ENCODE measurements at places on chromosomes 7 and 10. TPM values are rescaled to one million over a fixed set of nuclear protein-coding genes. Genes with fewer than 3 reads are reported as not detected.

GRCh38 chr7:10888861-10889260, 84.8 kb upstream of the PHF14 start:
- DNase-seq = peak; percentile 26
- H3K36me3 ChIP-seq = no peaks in the 10 kb centered on the region
- peak overlapping the region; percentile 69 for H3K4me3 ChIP-seq

DNA sequence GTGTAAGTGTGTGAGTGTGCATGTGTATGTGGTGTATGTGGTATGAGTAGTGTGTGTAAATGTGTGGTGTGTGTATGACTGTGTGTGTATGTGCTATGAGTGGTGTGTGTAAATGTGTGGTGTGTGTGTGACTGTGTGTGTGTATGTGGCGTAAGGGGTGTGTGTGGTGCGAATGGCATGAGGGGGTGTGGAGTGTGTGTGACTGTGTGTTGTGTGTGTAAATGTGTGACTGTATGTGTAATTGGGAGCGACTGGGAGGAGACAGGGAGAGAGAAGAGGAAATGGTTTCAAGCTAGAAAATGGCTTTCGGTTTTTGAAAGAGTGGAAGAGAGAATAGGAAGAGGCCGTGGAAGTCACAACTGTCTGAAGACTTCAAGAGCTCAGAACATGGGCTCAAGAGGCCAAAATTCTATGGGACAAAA, 23.6 kb upstream of the GATAD1 start:
- peaks cover 15% of the 10 kb centered on the region for H3K27me3 ChIP-seq
- peaks cover 9% of the 10 kb centered on the region for H3K4me1 ChIP-seq
- no peak for DNase-seq
- H3K4me3 ChIP-seq = no peak overlapping the region
- H3K36me3 ChIP-seq = no peaks in the 10 kb centered on the region

The CCDC3 gene
- polyA plus RNA-seq = not detected

DNA sequence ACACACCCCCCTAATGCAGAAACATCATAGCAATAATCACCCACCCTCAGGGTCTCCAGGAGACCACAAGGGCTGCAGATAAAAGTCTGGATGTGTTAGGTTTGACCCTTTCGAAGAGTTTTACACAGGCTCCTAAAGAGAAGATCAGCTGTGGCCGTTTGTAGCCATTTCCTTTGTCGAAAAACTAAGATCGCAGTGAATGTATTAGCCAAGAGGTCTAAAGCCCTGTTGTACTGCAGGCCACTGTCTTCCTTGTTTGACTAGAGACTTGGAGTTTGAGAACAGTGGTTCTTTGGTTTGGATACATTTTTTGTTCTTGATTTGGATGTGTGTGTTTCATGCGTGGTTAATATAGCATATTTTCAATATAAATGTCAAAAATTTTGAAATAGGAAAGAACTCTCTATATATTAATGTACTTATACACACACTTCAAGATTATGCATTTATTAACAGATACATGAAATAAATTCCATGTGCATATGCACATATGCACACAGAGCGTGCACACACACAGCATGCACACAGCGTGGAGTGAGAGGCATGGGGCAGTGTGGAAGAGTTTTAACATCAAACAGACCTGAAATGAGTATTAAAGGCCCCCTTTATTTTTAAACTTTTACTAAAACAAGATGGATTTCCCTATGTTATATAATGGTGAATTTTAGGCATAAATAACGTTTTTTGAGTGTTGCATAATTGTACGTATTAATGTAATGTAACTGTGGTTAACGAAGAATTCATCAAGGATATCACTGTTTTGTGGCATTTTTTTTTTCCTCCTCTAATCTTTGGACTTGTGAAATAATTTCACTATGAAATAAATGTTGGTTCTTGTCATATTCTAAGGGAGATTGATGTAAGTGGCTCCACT, 2.2 kb downstream of the IKZF1 start:
- H3K27me3 ChIP-seq = no peaks in the 10 kb centered on the region
- H3K36me3 ChIP-seq = no peaks in the 10 kb centered on the region
- peak overlapping the region; percentile 93 for H3K27ac ChIP-seq
- peaks cover 55% of the 10 kb centered on the region for H3K4me1 ChIP-seq
- peak overlapping the region; percentile 93 for H3K4me3 ChIP-seq
- no peak for DNase-seq

DNA sequence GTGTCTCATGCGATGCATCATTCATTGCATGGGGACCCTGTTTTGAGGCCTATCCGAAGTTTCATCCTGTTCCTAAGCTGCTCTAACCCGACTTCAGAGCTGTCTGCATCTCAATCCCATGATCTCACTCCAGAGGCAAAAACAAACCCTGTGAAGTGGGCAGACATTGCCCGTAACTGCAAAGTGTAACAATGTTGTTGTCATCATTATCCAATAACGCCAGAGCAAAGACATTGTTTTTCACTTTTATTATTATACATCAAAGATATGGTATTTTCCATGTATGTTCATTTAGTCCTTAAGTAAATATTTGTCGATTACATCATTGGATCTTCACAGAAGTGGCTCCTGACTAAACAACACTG, 246.7 kb downstream of the KLF6 start:
- H3K4me1 ChIP-seq = no peaks in the 10 kb centered on the region
- H3K27ac ChIP-seq = no peak overlapping the region
- no peaks in the 10 kb centered on the region for H3K27me3 ChIP-seq
- H3K4me3 ChIP-seq = no peak overlapping the region
- no peaks in the 10 kb centered on the region for H3K36me3 ChIP-seq

The EBLN1 gene
- not detected for polyA plus RNA-seq

The SEMA3A gene
- not detected for polyA plus RNA-seq

GRCh38 chr7:5274441-5274840, 8.3 kb upstream of the SLC29A4 start:
- no peaks in the 10 kb centered on the region for H3K4me1 ChIP-seq
- peak overlapping the region; percentile 43 for H3K27ac ChIP-seq
- H3K36me3 ChIP-seq = no peaks in the 10 kb centered on the region
- DNase-seq = no peak
- peaks cover 37% of the 10 kb centered on the region for H3K27me3 ChIP-seq
- H3K4me3 ChIP-seq = no peak overlapping the region

- no peak overlapping the region for H3K27ac ChIP-seq
- H3K27me3 ChIP-seq = peaks cover 32% of the 10 kb centered on the region
- no peak overlapping the region for H3K4me3 ChIP-seq
- no peak for DNase-seq
Measured at GRCh38 chr10:13823709-13824405, 237.1 kb downstream of the PRPF18 start.

- no peaks in the 10 kb centered on the region for H3K27me3 ChIP-seq
- no peak overlapping the region for H3K4me3 ChIP-seq
- H3K36me3 ChIP-seq = no peaks in the 10 kb centered on the region
- DNase-seq = peak; percentile 60
- peaks cover 20% of the 10 kb centered on the region for H3K4me1 ChIP-seq
- no peak overlapping the region for H3K27ac ChIP-seq
Measured at GRCh38 chr10:103244666-103245271, 918 bp upstream of the RPEL1 start.

DNA sequence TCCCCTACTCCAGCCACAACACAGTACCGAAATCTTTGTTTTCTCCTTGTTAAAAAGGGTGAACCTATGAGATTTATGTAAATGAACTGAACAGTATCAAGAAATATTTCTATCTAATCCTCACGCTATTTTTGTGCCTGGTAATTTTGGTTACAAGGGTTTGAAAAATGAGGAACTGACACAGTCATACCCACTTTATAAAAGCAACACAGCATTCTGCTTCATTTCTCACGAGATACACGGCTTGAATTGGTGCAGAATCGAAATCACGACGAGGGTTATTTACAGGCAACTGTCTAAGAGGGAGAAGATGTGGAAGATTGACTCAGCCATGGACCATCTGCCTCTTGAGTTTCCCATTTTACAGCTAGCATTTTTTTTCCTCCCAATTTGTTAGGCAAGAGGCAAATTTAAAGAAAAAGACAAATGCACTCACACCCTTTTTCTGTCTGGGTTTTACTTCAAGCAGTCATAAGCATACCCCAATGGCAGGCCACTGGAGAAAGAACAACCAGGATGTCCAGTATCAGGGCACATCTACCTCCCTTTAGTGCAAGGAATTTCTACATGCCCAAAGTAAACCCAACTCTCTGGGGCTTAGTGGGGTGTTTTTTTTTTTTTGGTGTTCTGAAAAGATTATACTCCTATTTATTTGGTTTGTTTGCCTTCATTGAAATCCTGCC, 108.1 kb downstream of the ITGB8 start:
- H3K4me3 ChIP-seq = peak overlapping the region; percentile 63
- H3K27me3 ChIP-seq = peaks cover 8% of the 10 kb centered on the region
- H3K4me1 ChIP-seq = peaks cover 23% of the 10 kb centered on the region
- peak overlapping the region; percentile 60 for H3K27ac ChIP-seq

DNA sequence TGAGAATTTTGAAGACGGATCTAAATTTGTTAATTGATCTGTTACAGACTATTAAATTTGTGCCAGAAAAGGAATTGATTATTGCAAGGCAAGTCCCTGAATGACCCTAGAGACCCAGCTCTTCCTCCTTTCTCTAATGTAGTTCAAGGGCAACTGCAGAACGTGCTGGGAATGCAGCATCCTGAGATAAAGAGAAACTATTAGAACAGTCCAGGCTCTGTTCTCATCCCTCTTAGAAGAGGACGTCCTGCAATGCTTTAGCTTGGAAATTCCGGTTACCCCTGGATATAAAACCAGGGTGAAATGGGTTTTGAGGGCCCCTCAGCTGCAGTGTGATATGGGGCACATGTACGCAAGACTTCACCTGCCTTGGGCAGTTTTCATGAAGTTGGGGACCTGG, 67.3 kb downstream of the PTN start:
- DNase-seq = no peak
- no peaks in the 10 kb centered on the region for H3K27me3 ChIP-seq
- H3K27ac ChIP-seq = no peak overlapping the region
- H3K4me3 ChIP-seq = no peak overlapping the region
- H3K4me1 ChIP-seq = no peaks in the 10 kb centered on the region

DNA sequence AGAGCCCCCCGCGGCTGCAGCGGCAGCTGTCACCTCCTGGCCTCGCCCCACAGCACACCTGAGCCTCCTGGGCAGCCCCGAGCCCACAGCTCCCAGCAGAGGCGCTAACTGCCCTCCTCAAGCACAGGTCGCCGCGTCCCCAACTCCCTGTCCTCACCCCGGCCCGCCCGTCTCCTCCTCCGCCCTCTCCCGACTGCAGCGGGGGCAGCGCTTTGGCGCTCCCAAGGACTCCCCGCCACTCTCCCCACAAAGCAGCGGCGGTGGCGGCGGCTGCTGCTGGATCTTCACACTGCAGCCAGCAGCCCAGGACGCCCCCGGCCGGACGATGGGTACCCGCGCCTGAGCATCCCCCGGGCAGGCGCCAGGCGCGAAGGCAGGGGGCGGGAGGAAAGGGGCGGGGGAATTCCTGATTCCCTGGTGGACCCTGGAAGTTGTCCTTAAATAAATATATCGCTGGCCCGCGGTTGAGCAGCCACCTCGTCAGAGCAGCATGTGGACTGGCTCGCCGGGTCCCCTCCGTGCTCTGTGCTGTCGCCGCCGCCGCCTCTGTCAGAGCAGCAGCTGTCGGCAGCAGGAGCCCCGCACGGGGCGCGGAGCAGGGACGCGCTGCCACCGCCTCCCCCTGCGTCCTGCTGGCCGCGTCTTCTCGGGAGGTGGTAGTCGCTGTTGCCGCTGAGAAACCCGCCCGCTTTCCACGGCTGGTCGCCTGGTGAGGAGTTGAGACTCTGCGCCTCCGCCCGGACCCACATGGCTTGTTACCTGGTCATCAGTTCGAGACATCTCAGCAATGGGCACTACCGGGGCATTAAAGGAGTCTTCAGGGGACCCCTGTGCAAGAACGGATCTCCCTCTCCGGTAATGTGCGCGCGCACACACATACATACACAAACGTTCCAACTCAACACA, at the start of gene ZNF804B:
TSS of gene ZNF804B (plus strand) at position 471 of the 906 bp plus-strand sequence. CDS start at position 748, 277 bp downstream.
- H3K27ac ChIP-seq = no peak within 1 kb of the TSS
- H3K4me1 ChIP-seq = no peaks in the 10 kb centered on the region
- H3K4me3 ChIP-seq = no peak within 1 kb of the TSS
- DNase-seq = no peak
- H3K27me3 ChIP-seq = peaks cover 51% of the 10 kb centered on the region

The HABP2 gene
- not detected for polyA plus RNA-seq

The DLX5 gene
- not detected for polyA plus RNA-seq

- no peaks in the 10 kb centered on the region for H3K36me3 ChIP-seq
- no peak overlapping the region for H3K27ac ChIP-seq
- no peaks in the 10 kb centered on the region for H3K4me1 ChIP-seq
- H3K27me3 ChIP-seq = no peaks in the 10 kb centered on the region
- no peak overlapping the region for H3K4me3 ChIP-seq
Measured at GRCh38 chr7:84490661-84491060, 296.1 kb upstream of the SEMA3A start.

DNA sequence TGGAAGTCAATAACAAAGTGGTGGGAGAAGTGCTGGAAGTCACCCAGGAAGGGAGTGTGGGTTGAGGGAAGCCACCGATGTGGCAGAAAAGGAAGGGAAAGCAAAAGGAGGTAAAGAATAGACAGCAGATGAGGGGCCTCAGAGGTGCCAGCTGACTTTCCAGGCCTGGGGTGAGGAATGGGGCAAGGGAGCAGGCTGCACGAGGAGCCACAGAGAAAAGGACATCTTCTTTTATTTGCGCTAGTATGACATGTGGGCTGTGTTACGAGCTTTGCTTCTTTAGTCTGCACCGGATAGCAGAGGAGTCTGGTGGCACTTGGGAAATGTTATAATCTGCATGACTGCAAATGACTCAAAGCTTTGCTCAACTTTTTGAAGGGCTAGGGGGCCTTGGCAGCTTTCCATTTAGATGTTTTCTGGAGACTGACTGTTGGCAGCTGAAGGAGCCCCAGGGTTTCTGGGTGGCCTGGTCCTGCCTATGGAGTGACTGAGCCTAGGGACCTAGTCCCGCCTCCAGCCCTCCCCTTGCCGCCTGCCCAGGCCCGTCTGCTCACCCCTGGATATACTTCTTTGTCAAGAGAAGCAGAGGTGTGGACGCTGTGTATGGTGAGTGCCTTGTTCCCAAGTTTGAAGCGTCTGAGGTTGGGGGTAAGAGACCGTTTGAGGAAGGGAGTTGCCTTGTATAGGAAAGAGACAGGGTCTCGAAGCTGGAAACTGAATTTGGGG, 5.1 kb downstream of the PRXL2A start:
- DNase-seq = no peak
- peak overlapping the region; percentile 60 for H3K27ac ChIP-seq
- H3K36me3 ChIP-seq = no peaks in the 10 kb centered on the region

The FAM13C gene
- polyA plus RNA-seq = not detected

DNA sequence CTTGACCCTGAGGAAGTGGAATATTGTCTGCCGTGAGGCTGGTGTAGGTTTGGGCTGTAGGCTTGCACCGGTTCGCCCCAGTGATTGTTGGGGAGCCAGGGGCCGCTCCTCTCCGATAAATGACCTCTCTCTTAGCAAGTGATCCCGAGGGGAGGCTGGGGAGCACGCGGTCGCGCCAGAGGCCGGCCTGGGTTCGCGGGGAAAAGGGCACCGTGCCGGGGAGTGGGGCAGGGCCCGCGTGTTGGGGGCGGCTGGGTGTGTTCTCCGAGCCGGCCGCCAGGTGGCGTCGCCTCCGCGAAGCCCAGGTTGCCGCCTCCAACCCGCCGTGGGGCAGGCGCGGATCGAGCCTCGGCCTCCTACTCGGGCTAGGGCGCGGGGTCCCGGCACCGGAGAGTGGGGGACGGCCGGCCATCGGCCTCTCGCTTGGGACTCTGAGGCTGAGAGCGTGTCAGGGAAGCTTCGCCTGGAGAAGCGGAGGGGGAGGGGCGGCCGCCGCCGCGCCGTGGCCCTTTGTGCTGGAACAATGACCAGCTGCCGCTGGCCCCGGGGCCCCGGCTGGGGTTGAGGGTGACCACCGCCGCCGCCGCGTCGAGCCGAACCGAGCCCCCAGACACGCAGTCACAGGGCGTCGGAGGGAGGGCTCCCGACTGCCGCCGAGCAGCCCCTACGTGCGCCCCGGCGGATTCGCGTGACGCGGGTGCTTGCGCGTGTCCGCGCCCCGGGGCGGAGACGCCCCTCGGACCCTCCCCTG, 442 bp upstream of the LZTS2 start:
- H3K4me1 ChIP-seq = peaks cover 34% of the 10 kb centered on the region
- H3K27ac ChIP-seq = peak overlapping the region; percentile 97
- DNase-seq = peak; percentile 81
- peak overlapping the region; percentile 93 for H3K4me3 ChIP-seq
- H3K27me3 ChIP-seq = no peaks in the 10 kb centered on the region
- H3K36me3 ChIP-seq = no peaks in the 10 kb centered on the region
